ENCODE measurements at places on chromosomes 5 and 9.

GRCh38 chr5:102910240-102911226 is 155.4 kb downstream of the PAM start:
- no peak for DNase-seq

DNA sequence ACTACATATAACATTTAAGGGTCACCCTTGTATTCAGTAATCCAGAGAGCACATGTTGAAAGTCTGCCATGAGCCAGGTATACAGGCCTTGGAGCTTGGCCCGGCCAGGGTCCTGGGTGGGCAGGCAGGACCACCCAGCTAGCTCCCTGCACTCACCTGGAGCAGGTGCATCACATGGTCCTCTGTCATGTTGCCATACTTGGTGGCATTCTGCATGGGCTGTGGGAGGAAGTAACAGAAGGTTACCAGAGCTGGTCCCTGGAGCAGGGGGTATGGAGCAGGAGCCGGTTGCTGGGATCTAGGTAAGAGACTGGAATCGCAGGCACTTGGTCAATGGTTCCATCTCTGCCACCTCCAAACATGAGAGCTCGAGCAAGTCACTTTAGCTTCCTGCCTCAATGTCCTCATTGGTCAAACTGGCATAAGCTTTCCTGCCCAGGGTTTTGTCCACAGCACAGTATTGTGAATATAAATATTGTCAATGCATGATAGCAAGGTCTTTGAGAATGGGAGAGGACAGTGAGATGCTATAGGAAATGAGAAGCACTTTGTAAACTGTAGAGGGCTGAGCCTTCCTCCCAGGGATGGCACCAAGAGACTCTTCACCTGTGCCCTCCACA is 6.5 kb downstream of the CD74 start:
- no peak for DNase-seq

DNA sequence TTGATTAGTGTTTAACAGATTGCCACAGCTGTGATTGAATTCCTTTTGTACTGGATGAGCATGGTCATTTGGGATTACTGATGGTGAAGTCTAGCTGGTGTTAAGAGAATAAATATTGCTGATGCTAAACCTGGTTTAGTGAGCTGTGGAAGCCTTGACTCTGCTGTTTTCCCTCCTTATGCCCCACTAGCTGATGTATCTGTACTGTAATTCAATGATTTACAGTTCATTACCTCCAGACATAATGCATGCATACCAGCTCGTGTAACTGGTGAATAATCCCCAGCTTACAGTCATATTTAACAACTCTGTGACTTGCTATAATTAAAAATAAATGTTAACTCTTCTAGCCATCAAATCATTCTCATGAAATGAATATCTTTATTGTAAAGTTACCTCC is 1.7 kb upstream of the CMYA5 start:
- no peak for DNase-seq

- peak; percentile 77 for DNase-seq
These were observed at the start of gene AKNA for GRCh38 chr9:114387680-114388356. AKNA (minus strand) TSS chr9:114387982; CDS start chr9:114381333, 6,649 bp downstream.

GRCh38 chr9:113614843-113615648 is 151.5 kb downstream of the RGS3 start:
- peak; percentile 49 for DNase-seq

DNA sequence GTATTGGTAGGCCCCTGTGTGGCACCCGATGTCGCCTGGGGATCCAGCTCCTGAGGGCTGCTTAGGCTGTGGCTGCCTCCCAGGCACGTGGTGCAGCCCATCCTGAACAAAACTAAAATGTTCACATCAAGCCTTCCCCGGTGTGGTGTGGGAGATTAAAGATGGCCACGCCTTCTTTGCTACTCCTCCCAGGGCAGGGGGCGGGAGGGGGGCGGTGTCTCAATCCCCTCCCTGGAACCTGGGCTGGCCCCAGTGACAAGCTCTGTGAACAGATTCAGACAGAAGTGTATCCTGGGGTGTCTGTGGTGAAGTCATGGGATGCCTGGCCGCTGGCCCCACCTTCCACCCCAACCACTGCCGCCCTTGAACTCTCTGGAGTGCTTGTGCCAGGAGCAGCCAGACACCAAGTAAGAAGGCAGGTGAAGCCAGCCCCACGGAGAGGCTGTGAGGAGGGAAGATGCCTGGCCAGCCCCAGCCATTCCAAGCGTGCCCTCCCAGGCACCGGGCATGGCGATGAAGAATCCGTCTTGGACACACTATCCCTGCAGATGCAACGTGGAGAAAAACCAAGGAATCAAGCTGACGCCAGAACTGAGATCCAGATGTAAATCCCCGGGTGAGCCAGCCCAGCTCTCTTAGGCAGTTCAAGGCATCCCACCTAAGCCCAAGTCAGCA is 75.8 kb downstream of the AK8 start:
- no peak for DNase-seq

DNA sequence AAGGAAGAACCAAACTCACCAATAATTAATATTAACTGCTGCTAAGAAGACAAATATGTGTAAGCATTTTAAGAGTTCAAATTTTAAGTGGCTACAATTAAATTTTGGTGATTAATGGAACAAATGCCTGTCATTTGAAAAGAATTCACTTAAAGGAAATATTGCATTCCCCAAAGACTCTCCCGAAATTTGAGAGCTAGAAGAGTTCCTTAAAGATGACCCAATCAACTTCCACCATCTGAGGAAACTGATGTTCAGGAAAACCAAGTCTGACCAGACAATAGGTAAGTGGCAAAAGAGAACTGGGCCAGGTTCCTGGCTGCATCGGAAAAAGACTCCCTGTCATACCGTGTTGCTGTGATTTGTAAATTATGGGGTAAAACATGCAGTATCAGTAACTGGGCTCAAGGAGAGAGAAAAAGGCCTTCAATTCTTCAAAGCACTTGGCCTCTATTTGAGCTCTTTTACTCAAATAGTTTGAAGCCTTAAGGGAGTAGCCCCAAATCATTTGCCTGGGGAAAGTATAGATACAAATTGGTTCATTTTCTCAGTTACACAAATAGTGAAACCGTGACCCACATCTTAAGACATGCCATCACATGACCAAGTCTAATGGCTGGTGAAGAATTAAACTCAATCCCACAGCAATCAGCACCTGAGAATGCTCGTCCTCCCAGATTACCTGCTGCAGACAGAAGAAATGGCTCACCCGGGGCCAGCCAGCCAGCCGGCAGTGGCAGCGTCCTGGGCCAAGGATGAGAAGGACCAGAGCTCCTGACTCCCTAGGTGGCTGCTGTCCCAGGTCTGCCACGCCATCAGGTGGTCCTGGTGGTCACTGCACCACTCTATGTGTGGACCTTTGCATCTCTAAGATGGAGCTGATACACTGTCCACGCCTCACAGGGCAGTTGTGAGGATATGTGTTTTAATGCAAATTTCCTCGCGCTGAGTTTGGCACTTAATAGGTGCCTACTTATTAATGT is 162.9 kb downstream of the TTLL11 start:
- no peak for DNase-seq

GRCh38 chr9:93302586-93303257 is 118.8 kb downstream of the WNK2 start:
- peak; percentile 55 for DNase-seq

GRCh38 chr9:110427497-110428104 is 89.9 kb upstream of the TXNDC8 start:
- peak; percentile 34 for DNase-seq

- DNase-seq: no peak
These were observed 2396.8 kb upstream of the C9orf72 start for GRCh38 chr9:29969856-29970647.

DNA sequence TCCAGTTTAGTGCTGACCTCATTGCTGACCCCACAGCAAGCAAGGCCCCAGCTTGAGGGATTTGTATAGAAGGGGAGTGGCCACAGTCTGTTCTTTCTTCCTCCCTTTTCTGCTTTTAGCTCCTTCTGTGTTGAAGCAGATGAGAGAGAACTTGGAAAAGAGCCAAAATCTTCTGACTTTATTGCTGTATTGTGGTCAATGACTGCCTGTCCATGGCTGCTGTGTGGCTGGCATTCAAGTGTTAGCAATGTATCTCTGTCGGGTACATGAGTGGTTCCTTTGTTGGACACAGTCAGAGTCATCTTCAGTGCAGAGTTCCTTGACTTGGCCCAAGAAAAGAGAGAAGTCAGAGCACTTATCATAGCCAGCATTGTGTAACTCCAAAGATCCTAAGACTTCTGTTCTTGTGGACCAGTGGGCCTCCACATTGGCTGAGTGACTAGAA is 154.1 kb downstream of the LRRC70 start:
- DNase-seq: no peak

DNA sequence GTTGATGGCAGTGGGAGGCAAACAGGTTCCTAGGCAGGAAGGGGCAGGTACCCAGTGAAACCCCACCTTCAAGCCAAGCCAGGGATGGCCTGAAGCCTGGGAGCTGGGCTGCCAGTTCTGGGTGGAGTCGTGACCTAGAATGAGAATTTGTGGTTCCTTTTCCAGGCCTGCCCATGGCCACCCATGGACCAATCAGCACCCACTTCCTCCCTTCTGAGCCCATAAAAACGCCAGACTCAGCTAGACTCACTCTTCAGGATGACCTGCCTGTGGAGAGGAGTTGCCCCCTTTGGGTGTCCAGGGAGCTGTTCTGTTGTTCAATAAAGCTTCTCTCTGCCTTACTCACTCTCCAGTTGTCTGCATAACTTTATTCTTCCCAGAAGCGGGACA is 144.0 kb upstream of the MRPS30 start:
- no peak for DNase-seq

- no peak for DNase-seq
These were observed 52.9 kb upstream of the APC start for GRCh38 chr5:112684737-112685136.

DNA sequence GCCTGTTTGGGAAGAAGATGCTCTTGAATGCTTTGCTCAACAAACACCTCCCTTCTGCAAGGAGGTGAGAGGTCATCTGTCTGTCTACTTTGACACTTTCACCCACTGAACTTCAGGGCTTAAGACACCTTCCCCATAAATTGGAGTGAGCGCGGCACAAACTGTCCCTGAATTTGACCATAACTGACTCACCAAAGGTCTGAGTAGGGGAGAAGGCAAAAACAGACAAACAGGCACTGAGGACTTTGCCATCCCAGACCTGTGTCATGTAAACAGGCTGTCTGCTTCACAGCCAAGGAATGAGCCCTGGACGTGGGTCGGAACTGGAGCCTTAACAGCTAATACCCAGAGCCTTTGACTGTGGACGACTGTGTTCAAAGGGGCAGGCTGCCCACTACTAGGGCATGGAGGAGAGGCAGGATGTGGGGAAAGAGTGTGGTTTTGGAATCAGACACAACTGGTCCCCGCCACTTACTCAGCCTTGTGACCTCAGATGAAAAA is 320.9 kb upstream of the KLF4 start:
- no peak for DNase-seq

GRCh38 chr5:26430323-26430722 is 608.1 kb downstream of the CDH9 start:
- DNase-seq: no peak
